Stimulated activated CD4-positive, alpha-beta T cell treated with anti-CD3 and anti-CD28 coated beads, Interleukin-15, amount 100 ng/mL, for 1 hour (primary cell): ENCODE measurements at places on chromosomes 12 and 14.
A peak's percentile ranks its signal among the peaks of the same experiment; 100 is the strongest.

- DNase-seq, result no peak
These were observed 10.2 kb upstream of the LTA4H start for GRCh38 chr12:96045566-96045965.

GRCh38 chr12:20415641-20416040 lies 47.3 kb downstream of the PDE3A start:
- no peak for DNase-seq

- DNase-seq, result no peak
These were observed 66.6 kb upstream of the BICD1 start for GRCh38 chr12:32039917-32040575.

GRCh38 chr12:2783936-2784600 lies 10.7 kb upstream of the FKBP4 start:
- peak; percentile 31 for DNase-seq

- DNase-seq, result no peak
These were observed 93.5 kb downstream of the LMNTD1 start for GRCh38 chr12:25459541-25459951.

DNA sequence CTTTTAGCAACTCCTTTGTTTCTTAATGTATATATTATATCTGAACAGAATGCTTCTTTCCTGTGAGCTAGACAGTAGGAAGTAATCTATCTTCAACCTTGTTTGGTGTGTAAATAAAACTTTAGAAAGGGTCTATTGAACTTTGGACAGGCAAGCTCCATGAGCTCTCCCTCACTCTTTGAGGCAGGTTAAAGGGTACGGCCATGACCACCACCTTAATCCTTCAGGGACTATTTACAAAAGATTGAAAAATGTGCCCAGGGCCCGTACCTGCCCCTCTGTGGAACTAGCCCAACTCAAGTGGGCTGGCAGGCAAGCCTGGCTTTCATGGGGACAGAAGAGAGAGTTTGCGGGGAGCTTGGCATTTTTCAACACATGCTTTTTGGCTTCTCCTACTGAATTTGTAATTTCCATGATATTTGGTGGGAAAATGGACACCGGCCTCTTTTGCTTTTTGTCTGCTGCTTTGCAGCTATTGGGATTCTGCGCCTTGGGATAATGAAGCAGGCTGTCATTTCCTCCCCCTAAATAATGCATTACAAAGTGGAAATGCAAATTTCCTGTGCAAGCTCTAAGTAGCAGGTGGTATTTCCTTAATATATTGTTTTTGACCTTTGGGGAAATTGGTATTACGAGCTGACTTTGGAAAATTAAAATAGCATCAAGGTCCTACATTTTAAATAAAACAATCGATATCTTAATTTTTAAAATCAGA lies 106.0 kb downstream of the HMGA2 start:
- no peak for DNase-seq

GRCh38 chr12:25570418-25570817 lies 17.3 kb upstream of the LMNTD1 start:
- DNase-seq, result no peak

GRCh38 chr12:1182069-1182468 lies 191.0 kb downstream of the ERC1 start:
- no peak for DNase-seq

GRCh38 chr14:62947301-62947700 lies 98.0 kb downstream of the KCNH5 start:
- DNase-seq, result no peak

- DNase-seq, result no peak
These were observed 53.3 kb downstream of the STAB2 start for GRCh38 chr12:103640410-103640809.

DNA sequence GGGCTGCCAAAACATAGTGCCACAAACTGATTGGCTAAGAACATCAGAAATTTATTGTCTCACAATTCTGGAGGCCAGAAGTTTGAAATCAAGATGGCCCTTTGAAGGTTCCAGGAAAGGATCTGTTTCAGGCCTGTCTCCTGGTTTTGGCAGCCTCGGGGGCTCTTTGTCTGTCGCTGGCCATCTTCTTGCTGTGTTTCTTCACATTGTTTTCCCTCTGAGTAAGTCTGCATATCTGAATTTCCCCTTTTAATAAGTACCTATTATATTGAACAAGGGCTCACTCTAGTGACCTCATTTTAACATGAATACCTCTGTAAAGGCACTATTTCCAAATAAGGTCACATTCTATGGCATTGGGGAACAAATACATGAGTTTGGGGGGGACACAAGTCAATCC lies 467.1 kb upstream of the MGAT4C start:
- DNase-seq, result no peak

DNA sequence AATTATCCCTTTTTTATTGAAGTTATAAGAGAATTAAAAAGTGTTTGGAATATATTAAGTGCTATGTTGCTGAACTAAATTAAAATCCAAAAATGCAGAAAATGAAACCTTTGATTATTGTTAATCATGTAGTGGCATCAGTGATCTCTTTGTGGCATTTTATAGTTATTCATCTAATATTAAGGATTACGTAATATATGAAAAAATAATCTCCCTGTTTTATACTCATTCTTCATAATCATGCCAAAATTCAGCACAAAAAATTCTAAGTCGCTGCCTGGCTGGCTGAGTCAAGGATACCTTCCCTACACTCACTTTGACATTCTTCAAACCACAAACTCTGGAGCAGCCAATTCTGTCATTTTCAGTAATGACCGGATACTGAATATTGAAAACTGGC lies 63.7 kb downstream of the ARL1 start:
- no peak for DNase-seq

DNA sequence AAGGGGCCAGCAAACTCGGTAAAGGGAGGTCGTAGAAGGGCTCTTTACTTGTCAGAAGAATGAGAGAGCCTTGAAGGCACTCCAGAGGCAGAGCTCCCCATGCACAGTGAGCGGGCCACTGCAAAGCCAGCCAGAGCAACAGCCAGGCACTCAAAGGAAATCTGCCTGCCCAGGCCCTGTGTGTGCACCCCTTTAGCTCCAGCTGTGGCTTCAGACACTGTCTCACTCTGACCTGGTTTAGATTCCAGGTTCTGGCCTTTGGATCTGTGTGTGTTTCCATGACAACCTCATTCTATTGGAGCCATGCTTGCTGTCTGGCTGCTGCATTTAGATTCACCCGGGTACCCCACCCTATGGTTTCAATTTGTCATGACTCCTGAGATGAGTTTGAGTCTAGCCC lies 170.3 kb downstream of the CAPZA3 start:
- no peak for DNase-seq

GRCh38 chr12:32515137-32515873 lies 115.9 kb downstream of the FGD4 start:
- no peak for DNase-seq

GRCh38 chr12:108598553-108599250 lies 818 bp upstream of the TMEM119 start:
- DNase-seq, result no peak

GRCh38 chr12:119911182-119911581 lies 34.1 kb upstream of the CIT start:
- DNase-seq, result no peak

DNA sequence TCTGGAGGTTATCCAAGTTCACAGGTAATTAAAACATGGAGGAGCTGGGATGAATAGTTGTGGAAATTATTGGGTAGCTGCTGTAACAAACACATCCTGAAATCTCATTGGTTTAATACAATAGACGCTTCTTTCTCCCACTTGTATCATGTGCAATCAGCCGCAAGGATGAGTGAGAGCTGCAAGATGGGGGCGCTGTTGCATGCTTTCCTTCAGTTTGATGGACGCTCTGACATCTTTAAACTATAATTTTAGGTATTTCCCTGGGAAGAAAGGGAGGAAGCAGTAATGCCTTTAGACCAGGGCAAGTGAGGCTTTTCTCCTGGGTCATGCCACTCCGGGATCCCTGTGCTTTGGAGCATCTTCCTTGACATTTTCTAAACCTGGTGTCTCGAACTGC lies 178.7 kb downstream of the PAWR start:
- no peak for DNase-seq

GRCh38 chr12:24600551-24600950 lies 348.4 kb downstream of the BCAT1 start:
- DNase-seq, result no peak

DNA sequence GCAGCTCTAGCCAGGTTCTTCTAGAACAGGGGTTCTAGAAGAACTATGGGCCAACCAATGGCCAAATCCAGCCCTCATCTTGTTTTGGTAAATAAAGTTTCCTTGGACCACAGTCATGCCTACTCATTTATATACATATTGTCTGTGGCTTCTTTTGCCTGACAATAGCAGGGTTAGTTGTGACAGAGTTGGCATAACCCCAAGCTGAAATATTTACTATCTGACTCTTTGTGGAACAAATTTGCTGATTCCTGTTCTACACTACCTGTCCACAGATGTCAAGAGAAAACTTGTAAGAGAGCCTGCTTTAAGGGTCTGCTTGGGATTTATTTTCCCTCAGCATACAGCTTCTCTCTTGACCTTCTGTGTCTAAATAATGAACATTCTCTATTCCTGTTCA lies 289.0 kb downstream of the KSR2 start:
- no peak for DNase-seq

GRCh38 chr14:24054646-24055045 lies 2.8 kb downstream of the CARMIL3 start:
- no peak for DNase-seq

DNA sequence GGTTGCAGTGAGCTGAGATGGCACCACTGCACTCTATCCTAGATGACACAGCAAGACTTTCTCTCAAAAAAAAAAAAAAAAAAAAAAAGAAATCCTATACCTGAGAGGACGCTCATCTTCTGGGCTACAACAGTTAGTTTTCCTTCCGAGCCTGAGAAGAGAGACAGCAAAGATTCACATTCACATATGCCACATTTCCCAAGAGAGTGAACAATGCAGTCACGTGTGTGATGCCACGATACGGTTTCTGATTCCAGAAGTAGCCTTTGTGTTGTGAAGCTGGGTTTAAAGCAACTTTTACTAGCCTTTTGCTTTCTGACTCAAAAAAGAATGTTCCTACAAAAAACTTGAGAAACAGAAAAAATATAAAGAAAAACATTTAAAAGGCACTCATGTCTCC lies 19.5 kb downstream of the GCN1 start:
- no peak for DNase-seq

DNA sequence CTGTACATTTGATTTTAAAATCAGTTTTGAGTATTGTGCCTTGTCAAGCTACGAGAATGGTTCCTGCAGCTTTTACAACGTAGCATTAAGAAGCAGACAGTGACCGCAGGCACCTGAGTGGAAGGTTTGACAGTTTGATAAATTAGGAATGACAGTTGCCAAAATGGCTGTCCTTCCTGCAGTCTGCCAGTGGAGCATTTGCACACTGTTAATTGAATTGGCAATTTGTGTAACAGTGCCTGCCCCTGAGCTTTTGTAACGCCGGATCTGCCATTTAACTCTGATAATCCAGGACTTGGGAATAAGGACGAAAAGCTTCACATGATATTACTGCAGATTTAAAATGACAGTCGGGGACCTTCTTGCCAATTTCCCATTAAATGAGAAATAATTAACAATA lies 385.3 kb downstream of the NPAS3 start:
- DNase-seq, result no peak

GRCh38 chr12:71242511-71242910 lies 84.7 kb upstream of the TSPAN8 start:
- no peak for DNase-seq

GRCh38 chr14:65949711-65950516 lies 536.3 kb upstream of the CCDC196 start:
- DNase-seq, result no peak
